ENCODE measurements at places on chromosomes 7 and 10. TPM values are rescaled to one million over a fixed set of nuclear protein-coding genes. Genes with fewer than 3 reads are reported as not detected.

DNA sequence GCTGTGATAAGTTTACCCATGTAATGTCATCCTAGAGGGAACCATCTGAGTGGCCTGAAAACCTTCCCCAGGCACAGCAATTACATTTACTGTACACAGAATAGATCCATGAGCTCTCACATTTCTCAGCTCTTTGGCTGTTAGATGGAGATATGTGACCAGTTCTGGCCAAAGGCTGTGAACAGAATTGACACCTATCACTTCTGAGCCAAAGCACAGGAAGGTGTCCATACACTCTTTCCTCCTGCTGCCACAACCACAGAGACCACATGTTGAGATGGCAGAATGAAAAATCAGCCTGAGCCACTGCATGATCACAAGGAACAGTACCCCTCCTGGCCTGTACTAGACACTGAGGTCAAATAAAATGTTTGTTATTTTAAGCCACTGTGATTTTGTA is 44.3 kb upstream of the ATOH7 start:
- no peak for DNase-seq

GRCh38 chr7:74329225-74329624 is 40.0 kb downstream of the CLIP2 start:
- DNase-seq = no peak

DNA sequence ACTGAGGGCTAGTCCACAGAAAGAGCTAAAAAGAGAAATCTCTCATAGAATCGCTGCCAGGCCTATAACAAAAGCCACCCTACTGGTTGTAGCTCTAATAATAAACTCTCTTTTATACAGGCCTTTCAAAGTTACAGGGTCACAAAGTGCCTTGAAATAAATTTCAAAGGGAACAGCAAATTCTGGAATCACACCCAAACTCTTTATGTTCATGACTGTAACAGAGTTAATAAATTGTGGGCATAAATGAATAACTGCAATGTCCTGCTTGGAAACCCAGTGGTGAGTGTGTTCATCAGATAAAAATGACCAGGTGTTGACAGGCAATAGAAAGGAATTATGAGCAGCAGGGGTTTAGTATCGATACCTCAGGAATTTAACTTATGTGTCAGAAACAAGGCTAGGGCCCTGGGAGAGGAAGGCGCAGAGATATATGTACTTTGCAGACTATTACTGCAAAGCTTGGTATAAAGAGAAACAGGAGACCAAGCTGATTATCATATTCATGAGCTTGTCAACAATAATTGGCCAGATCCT is 9.3 kb downstream of the CDC14C start:
- no peak for DNase-seq

GRCh38 chr10:114615600-114616007 is 42.5 kb downstream of the ABLIM1 start:
- DNase-seq = no peak

- DNase-seq = no peak
These were observed at the start of gene CLDN4 for GRCh38 chr7:73830681-73831583. CLDN4 (plus strand) TSS chr7:73830996; CDS start chr7:73831202, 206 bp downstream.

GRCh38 chr7:34655384-34655783 is 2.6 kb upstream of the NPSR1 start:
- DNase-seq = no peak

Gene TBX20
- total RNA-seq = not detected

DNA sequence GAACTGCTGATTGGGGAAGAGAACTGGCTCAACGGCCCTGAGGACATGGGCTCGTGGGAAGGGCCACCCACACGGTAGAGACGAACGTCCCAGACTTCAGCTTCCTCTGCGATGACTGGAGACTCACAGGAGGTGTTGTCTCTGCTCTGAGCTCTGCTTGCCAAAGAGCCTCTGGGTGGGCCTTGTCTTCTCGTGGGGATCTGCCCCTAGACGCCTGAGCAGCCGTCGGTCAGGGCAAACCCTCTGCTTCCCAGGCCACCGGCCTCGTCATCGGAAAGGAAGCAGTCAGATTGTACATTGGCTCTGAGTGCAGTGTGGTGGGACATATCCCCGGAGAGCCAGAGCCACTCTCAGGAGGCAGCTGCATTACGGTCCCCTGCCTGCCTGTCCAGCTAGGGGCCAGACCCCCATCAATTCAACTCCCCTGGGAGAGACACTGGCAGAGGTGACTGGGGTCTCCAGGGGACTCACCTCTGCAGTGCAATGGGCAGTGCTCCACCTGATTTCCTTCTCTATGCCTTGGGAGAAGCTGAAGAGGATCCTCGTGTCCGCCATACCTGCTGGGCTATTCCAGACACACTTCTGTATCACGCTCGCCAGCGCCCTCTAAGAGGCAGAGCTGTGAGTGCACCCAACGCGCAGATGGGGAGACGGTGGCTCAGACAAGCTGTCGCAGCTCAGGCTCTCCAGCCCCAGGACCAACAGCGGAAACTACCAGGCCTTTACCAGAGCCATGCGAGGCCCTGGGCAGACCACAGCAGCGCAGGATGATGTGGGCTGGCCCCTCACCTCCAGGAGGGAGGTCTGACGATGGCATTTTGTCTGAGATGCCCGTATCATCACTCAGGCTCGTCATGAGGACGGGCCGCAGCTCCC is 227.4 kb downstream of the TCERG1L start:
- DNase-seq = no peak

- no peak for DNase-seq
These were observed 321.3 kb downstream of the PHF14 start for GRCh38 chr7:11294965-11295364.

DNA sequence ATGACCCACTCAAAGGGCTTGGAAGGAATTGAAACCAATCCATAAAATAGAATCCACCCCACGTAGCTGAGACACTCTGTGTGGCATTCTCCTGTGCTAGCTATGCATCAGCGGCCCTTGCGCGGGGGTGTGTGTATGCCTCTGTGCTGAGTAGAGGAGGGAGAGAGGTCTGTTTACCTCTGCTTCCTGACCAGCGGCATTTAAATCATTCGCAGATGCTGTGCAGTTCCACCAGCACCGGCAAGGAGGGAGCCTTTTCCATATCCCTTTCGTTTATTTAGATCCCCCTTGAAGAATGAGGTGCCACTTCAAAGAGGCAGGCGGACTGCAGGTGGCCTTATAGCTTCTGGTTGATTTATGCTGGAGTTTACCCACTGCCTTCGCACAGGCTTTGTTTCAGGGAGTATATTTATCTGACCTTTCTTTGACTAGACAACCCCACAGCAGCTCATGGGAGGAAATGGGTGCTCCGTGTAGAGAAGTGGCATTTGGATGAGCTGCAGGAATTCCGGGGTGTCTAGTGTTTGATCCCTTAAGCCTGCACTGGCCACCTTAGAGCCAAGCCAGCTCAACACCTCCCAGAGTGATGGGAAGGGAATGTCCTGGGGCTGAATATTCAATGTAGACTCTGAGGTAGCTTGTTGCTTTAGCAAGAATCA is 11.4 kb downstream of the C10orf53 start:
- DNase-seq = no peak

DNA sequence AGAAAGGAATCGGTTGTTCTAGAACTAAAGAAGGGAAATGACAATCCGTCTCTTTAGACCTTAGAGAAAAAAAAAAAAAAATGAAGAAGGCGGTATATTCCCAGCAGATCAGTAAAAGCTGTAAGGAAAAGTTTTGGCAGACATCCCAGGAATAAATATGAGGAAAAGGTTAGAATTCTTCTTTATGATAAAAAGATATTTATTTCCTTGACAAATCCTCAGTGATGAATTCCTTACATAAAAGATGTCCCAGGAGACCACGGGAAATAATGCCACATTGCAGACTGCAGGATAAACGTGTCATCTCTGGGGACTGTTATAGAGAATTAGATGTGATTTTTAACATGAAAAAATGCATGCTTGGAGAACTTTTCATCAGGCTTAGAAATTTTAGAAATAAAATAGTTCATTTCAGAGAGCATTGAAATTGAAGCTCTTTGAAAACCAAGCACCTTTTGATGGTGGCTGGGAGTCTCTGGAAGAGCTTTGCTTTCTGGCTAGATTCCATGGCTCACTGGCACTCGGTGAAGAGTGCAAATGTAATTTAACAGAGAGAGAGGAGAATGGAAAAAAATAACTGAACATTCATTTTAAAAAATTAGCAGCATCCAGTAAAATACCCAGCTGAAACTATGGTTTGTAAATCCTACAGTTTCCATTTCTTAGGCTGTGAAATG is 98.2 kb downstream of the PRPF18 start:
- DNase-seq = no peak

All from aorta (tissue), 5 donors.